ENCODE measurements at places on chromosomes 11 and 22.

DNA sequence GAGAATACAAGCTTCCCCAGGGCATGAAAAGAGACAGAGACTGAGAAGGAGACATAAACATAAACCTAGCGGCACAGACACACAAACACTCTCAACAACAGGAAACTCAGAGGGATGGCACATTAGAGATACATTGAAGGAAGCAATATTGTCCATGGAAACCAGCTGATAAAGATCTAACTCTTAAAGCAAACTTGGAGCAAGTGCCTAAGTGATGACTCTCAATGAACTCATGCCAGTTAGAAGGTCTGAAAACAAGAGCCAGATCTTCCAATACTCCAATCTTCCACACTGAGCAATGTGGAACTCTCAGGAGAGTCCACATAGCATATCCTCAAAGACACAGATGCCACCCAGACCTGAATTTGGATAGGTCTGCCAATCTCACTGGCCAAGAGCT, 168.8 kb upstream of the ISX start:
- DNase-seq: no peak

DNA sequence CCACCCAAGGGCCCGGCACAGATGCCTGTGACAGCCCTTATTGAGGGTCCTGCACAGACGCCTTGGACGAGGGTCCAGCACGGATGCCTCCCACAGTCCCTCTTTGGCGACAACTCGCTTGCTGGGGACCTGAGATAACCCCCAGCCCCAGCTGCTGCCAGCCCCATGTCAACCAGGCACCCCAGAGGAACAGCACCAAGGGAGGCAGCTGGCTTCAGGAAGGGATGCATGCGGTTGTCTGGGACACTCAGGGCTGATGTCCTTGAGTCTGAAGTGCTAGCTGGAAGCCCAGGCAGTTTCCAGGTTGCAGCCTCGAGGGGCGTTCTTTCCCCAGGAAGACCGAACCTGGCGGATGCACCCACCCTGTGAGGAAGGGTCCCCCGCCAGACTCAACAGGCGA, 33.8 kb downstream of the MOB2 start:
- no peak for DNase-seq

DNA sequence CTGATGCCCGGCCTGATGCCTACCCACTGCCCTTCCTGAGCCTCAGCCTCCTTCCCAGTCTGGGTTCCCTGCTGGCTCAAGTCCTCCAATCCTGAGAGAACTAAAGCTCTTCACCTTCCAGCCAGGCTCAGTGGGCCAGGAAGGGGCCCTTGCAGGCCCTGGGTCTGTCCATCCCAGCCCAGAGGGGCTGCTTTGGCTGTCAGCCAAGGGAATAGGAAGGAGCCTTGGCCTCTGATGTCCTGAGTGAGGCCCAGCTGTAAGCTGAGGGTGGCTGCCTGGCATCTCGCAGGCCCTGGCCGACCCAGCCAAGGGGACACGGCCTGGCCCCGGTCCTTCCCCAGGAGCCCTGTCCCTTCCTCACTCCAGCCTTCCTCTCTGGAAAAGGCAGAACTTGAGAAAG, 83.4 kb downstream of the DHCR7 start:
- no peak for DNase-seq

GRCh38 chr11:15199693-15200092, 85.0 kb downstream of the INSC start:
- no peak for DNase-seq

- DNase-seq: peak; percentile 18
Observed at GRCh38 chr11:124536520-124536919, 6.9 kb downstream of the OR8B12 start.

GRCh38 chr11:61766353-61766841, 14.0 kb downstream of the MYRF start:
- DNase-seq: no peak

GRCh38 chr11:75656044-75656727, 12.7 kb downstream of the MAP6 start:
- DNase-seq: no peak

DNA sequence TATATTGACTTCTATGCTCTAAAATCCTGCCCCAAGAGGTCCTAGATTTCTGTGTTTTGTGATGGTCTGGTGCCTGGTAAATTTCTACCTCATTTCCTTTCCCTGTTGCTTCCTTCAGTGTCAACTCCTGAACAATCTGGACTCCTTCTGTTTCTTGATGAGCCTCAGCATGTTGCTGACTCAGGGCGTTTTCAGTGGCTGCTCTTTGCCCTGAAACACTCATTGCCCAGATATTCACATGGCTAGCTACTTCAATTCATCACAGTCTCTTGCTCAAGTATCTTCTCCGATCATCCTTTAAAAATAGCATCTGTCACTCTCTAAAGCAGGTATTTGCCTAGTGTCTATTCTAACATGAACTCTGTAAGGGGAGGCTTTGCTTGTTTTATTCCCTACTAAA, 526.3 kb upstream of the RAG2 start:
- DNase-seq: no peak

DNA sequence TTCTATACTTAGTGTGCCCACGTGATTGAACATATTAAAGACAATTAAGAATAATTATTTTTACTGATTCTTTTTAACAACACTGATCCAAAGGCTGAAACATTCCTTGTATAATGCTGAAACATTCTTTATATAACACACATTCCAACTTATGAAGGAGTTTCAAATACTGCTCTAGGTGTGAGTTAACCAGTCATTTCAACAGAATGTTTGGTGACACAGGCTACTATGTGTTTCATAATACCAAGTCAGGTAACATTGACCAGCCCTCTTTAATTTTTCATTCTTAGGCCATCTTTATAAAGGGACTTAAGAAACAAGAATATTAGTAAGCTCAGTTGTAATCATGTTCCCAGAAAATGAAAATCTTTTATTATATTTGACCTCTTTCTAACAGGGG, 136.6 kb downstream of the ELP4 start:
- DNase-seq: no peak

DNA sequence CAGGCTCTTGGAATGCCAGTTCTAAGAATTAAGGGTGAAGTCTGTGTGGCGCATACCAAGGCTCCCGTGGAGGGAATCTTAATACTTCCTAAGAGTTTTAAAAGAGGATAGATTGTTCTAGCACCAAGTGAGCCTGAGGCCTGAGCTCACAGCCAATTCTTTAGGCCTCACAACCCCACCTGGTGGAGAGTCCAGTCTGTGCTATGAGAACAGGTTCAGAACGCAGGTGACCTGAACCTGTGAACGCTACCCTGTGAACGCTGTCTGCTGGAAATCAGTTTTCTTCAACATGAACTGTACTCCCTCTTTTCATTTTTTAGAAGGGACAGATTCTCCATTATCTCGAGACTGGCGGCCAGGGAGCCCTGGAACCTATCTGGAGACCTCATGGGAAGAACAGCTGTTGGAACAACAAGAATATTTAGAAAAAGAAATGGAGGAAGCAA, 43.2 kb upstream of the DLAT start:
- DNase-seq: peak; percentile 57

DNA sequence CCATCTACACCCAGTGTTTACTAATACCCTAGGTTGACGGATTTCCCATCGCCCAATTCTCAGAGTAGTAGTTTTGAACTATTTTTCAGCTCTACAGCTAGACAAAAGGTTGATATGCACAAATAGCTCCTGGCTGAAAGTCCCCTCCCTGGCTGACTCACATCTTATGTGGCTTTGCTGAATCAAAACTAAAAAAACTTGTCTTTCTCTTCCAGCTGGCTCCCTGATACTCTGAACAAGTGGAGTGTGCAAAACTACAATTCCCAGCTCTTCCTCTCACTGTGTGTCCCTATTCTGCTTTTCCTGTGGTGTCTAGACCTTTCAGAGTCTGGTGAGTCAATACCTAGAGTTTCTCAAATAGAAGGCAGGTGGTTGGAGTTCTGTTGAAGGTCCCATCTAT, 12.7 kb upstream of the LARGE1 start:
- DNase-seq: no peak

DNA sequence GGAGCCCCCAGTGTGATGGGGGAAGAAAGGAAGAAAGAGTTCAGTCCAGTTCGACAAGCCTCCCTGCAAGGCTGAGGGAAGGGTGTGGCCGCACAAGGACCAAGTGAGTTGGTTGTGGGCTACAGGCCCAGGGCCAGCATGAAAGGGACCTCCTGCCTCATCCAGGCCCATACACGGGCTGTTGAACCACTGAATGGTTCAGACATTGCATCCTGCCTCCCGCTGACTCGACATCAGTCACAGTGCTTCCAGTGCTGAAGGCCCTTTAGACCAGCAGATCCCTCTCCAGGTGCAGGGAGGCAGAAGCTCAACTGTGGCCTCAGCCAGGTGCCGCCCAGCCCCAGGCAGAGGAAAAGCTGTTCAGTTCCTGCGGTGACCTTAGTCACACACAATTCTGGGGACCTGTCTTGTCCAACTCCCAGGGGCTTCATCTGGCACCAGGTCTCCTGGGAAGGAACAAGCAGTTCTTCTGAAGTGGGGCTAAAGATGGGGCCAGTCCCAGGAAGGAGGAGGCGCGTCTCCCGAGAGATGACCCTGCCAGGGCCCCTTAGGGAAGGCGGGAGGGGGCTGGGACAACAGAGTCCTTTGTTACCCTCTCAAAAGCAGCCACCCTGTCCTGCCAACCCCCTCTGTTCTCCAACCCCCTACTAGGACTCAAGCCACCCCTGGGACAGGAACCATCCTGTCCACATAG, 6.6 kb downstream of the ARRB1 start:
- DNase-seq: no peak

GRCh38 chr11:9663699-9664275, at the start of gene SWAP70:
Gene SWAP70 (plus strand): TSS chr11:9664077. CDS start chr11:9664180, 103 bp downstream.
- DNase-seq: peak; percentile 77

DNA sequence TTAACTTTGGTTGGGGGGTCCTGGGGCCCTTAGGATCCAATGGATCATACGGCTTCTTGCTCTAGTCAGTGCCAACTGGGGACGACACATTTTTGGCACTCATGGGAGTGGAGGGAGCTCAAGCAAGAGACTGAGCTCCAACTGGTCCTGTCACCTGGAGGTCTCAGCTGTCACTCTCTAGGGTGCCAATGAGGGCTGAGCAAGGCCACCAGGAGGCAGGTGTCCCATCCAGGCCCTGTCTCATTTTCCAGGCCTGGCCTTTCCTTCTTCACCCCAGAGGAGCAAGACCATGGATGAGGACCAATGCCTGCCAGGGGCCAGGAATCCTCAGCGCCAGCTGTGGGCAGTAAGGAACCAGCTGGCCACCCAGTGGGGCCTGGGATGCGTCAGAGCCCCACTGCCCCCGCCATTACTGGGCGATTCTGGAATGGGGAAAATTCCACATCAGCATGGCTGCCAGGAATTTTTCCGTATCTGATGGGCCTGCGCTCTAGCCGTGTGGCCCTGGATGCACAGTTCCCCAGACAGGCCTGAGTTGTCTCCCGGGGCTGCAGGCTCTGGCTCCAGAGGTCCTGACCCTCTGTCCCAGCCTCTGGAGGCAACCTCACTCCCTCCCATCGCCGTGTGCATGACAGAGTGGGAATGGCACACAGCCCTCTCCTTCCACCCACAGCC, 669 bp upstream of the GAL3ST1 start:
- DNase-seq: no peak

DNA sequence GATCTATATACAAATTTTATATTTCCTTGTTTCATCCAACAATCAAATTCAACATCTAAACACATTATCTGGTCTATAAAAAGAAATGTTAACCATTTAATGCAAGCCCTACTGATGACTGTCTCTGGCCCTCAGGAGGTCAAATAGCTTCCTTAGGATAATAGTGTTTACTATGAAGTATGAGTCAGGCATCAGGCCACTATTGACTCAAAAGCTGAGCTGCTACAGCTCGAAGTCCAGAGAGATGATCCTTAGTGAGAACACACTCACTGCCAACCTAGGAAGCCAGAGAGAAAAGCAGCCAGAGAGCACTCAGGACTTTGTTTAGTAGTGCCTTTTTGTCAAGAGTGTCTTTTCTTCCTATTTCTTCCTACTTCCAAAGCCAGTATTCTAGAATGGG, 171.8 kb downstream of the SOX6 start:
- DNase-seq: no peak

DNA sequence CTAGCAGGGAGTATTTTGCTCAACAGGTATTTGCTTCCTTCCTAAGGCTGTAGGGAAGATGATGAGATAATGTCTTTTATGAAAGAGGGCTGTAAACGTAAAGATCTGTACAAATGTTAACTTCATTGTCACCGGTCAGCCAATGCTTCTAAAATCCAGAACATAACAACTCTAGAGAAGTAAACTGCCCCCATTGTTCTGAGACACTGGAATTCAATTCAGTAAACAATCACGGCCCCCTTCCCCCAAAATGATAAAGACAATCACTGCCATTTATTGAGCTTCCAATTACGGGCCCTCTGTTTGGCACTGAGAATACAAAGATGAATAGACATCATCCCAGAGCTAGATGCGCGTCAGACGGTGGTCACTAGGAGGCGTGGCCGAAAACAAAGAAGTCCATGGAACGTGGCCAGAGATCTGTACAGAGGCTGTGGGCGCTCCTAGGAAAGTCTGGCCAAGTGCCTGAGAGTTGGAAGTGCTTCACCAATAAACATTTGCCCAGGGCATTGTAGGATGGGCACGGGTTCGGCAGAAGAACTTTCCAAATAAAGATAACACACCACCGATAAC, 576 bp downstream of the TMEM258 start:
- DNase-seq: peak; percentile 54

- peak; percentile 62 for DNase-seq
Observed at GRCh38 chr11:62665599-62666258, 617 bp downstream of the CSKMT start.

GRCh38 chr11:31656051-31656450, 146.5 kb downstream of the ELP4 start:
- DNase-seq: no peak

GRCh38 chr22:43173566-43173965, 13.4 kb downstream of the TTLL12 start:
- no peak for DNase-seq

GRCh38 chr22:25334162-25334490, 114.7 kb downstream of the CRYBB2 start:
- DNase-seq: peak; percentile 31

DNA sequence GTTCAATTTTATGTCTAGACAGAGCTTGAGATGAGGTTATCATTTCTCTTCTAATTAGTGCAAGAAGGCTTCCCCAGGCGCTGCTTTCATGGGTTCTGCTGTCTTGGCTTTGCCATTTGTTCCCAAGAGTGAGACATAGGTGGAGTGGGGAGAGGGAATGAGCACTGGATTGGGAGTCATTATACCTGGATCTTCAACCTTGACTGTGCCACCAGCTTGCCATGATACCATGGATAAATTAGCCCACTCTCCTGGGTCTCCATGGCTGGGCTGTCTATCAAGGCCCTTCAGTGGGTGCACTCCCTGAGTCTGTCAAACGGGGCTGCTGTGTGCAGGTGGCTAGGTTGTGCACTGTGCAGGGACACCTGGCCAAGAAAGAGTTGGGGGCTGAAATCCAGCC, 15.6 kb upstream of the NECTIN1 start:
- DNase-seq: no peak

GRCh38 chr22:50294319-50294656, 13.2 kb downstream of the PLXNB2 start:
- no peak for DNase-seq
